CD4-positive, alpha-beta T cell treated with Interleukin-2 at 100 ng/mL for 4 hours (primary cell): ENCODE measurements at places on chromosomes 12 and 14.

GRCh38 chr12:10771132-10771733, 31.2 kb downstream of the TAS2R7 start:
- peak; percentile 53 for DNase-seq

DNA sequence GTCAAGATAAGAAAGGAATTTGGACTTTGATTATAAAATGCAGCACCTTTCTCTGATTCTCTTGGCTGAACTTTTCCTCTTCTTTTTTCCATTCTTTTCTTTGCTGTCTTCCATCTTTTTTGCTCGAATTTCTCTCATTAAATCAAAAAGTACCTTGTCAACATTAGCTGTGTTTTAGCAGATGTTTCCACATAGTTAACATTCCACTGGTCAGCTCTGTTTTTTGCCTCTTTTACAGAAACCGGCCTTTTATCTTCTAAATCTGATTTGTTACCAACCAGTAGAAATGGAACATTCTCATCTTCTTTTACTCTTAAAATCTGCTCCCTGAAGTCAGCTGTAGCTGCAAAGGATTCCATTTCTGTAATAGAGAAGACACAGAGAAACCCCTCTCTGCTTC, 71.1 kb upstream of the SYT1 start:
- no peak for DNase-seq

DNA sequence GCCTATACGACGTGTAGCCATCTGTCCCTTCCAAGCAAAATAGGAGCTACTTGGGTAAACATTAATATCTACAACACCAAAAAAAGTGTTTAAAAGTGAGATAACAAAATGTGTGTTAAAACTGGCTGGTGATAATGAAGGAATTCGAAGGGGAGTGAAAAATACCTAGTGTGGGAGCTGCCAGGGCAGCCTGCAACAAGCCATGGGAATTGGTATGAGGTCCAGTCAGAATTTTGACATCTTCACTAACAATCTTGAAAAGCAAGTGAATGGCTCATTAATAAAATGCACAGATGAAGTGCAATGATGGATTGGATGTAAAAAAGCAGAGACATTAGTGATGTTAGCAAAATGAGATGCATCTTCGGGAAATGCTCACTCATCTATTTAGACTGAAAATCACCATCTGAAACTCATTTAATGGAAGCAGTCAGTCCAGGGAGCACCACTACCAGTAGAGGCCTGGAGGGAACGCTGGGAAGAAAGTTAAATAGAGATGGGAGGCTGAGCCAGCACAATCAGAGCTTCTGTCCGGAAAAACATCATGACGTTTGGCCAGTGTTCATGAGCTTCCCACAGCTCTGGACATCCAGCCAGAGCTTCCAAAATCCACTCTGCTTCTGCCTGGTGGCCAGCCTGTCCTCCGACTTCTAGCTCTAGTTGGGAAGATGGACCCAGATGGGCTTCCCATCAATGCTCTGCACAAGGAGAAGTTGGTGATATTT, 405.0 kb upstream of the TMTC1 start:
- no peak for DNase-seq

GRCh38 chr12:19200261-19200660, 70.7 kb downstream of the PLEKHA5 start:
- DNase-seq: no peak

GRCh38 chr12:93451423-93452158, 9.8 kb upstream of the UBE2N start:
- no peak for DNase-seq
